Activated T-cell treated with anti-CD3 and anti-CD28 coated beads, Interleukin-2, amount 50 U/mL, for 48 hours (primary cell): ENCODE measurements at places on chromosomes 6 and 20.

DNA sequence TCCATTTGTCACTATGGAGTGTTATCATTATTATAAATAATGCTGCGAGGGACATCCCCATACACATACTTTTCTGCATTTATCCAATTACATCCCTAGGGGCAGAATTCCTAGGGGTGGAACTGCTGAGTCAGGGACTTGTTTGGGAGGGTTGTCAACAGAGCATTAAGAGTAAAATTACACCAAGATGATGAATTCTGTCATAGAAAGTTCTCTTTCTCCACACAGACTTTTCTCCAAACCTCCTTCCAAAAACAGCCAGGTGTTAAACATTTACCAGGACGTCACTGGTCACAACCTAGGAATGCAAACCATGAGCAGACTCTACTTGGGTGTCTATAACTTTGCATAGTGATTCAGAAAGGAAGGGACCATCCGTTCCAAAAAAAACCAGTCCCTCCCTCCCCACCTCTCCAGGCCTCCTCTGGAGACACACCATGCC, 95.5 kb downstream of the PRND start:
- no peak for DNase-seq

- DNase-seq: no peak
Measured at GRCh38 chr6:38438097-38438496, 201.6 kb downstream of the BTBD9 start.

- no peak for DNase-seq
Measured at GRCh38 chr20:6051505-6051904, 2.4 kb downstream of the LRRN4 start.

DNA sequence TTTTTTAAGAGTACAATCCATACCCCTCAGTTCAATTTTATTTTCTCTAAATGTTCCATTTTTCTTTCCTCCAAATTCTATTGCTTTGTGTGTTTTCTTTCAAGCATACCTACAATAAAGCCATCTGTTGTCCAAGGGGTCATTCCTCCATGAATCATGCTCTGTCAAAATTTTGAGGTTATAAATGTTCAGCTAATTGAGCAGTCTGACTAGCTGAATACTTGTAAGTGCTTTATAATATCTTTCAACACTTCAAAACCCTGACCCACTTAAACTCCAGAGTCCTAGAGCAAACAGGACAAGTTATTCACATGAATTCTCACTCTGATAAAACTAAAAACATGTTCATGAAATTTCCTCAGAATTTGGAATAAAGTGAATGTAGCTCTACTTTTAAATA, 33.4 kb upstream of the EYA4 start:
- no peak for DNase-seq
